ENCODE measurements at places on chromosomes 6 and 20. TPM values are rescaled to one million over a fixed set of nuclear protein-coding genes. Genes with fewer than 3 reads are reported as not detected.

TRAPPC3L gene
- not detected for total RNA-seq

GRCh38 chr6:11120271-11121005, 8.9 kb upstream of the ERVFRD-1 start:
- H3K27ac ChIP-seq, result no peak overlapping the region
- no peak overlapping the region for H3K4me3 ChIP-seq
- DNase-seq, result no peak

GRCh38 chr6:31572041-31572911, at the start of gene LTA:
LTA (plus strand) TSS chr6:31572289; CDS start chr6:31572743, 454 bp downstream.
- no peak for DNase-seq
- H3K36me3 ChIP-seq, result no peaks in the 10 kb centered on the region
- no peak within 1 kb of the TSS for H3K4me3 ChIP-seq
- H3K4me1 ChIP-seq, result no peaks in the 10 kb centered on the region

- DNase-seq, result no peak
- H3K27me3 ChIP-seq, result no peaks in the 10 kb centered on the region
- no peak overlapping the region for H3K4me3 ChIP-seq
- no peak overlapping the region for H3K27ac ChIP-seq
Measured at GRCh38 chr20:11063444-11063843, 389.6 kb upstream of the JAG1 start.

PMEPA1 gene
- 15.4 TPM for total RNA-seq

DNA sequence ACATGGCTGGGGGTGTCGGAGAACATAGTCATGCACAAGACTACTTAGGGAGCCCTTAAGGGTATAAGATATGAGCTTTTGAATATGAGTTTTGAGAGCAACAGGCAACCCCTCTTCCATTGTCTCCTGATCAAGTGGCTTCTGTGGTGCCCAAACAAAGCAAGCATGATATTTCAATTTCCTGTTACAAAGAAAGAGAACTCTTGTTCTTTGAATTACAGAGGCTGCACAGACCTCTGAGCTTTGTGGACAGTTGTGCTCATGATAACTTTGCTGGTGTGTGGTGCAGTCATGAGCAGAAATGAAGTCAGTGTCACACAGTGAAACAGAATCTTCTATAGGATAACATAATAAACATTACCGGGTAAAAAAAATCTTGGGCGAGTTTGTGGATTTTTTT, 66.8 kb upstream of the THEMIS start:
- H3K4me3 ChIP-seq, result no peak overlapping the region
- DNase-seq, result no peak
- H3K27ac ChIP-seq, result no peak overlapping the region
- no peaks in the 10 kb centered on the region for H3K36me3 ChIP-seq
- peaks cover 8% of the 10 kb centered on the region for H3K4me1 ChIP-seq

SYNCRIP gene
- total RNA-seq, result 137 TPM

DNA sequence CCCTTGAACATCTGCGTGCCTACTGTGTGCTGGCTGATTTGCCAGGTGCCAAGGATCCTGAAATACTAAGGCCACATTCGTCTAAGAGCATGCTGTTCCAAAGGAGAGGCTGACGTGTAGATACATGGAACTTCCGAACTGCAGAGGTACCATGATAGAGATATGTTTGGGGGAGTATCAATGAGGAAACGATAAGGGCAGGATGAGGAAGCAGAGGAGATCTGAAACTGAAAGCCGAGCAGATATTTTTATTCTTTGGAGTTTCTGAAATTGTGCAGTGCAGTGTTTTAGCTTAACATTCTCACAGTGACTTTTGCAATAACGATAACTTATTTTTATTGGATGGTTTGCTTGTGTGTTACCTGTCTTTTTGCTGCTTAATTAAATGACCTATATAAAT, 24.3 kb downstream of the BMP6 start:
- no peak overlapping the region for H3K27ac ChIP-seq
- no peaks in the 10 kb centered on the region for H3K27me3 ChIP-seq
- H3K4me1 ChIP-seq, result no peaks in the 10 kb centered on the region

DNA sequence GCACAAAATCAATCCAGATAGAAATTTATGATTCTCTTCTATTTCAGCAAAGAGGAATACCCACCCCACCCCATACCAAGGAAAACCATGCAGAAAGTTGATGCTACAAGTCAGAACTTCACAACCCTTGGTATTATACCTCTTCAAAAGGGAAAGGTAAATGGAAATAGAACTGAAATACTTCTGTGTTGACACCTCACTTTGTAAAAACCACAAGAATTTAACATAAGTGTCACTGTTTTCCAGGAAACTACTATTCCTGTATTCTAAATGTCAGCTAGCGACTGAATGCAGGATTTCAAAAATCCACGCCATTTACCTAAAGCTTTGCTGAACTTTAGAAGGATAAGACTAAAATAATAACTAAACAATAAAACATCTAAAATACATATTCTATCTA, 3.6 kb downstream of the CPNE1 start:
- H3K4me1 ChIP-seq, result peaks cover 17% of the 10 kb centered on the region
- no peak overlapping the region for H3K27ac ChIP-seq
- no peak for DNase-seq

- H3K4me1 ChIP-seq, result no peaks in the 10 kb centered on the region
- H3K27me3 ChIP-seq, result no peaks in the 10 kb centered on the region
- no peak overlapping the region for H3K27ac ChIP-seq
Measured at GRCh38 chr6:41548098-41548840, 2.1 kb downstream of the FOXP4 start.

HDGFL1 gene
- total RNA-seq, result not detected

PLEKHG1 gene
- total RNA-seq, result 13.8 TPM

SNTA1 gene
- 13.2 TPM for total RNA-seq

MICA gene
- 6.8 TPM for total RNA-seq

GTF2H4 gene
- 15.1 TPM for total RNA-seq

GRCh38 chr20:33635341-33635740, 26.8 kb upstream of the C20orf144 start:
- H3K4me3 ChIP-seq, result no peak overlapping the region
- peaks cover 20% of the 10 kb centered on the region for H3K36me3 ChIP-seq
- peaks cover 13% of the 10 kb centered on the region for H3K4me1 ChIP-seq
- peak overlapping the region; percentile 29 for H3K27ac ChIP-seq

NKX2-4 gene
- 3.9 TPM for total RNA-seq

DNA sequence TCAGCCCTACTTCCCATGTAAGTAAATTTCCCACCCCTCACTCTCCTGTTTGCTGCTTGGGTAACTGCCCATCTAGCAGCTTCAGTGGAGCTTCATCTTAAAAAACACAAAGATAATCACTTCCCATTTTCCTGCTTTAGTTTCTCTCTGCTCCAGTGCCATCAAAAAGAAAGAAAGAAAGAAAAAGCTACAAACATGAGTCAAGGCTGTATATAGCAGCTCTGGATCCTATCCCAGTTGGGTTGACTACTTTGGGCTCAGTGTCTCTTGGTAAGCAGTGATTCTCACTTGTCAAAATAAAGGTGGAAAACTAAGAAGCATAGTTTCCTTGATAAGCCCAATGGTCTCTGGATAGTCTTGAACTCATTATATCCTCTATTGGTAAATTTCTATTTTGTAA, 48.7 kb upstream of the SRPK1 start:
- DNase-seq, result no peak
- H3K27ac ChIP-seq, result no peak overlapping the region
- H3K27me3 ChIP-seq, result no peaks in the 10 kb centered on the region
- no peaks in the 10 kb centered on the region for H3K4me1 ChIP-seq

SLC2A10 gene
- 4.6 TPM for total RNA-seq

AVP gene
- total RNA-seq, result not detected

- no peak overlapping the region for H3K27ac ChIP-seq
- DNase-seq, result no peak
Measured at GRCh38 chr6:107965746-107966145, 7.7 kb upstream of the SEC63 start.
